SJCRH30 (cell line): ENCODE measurements at places on chromosomes 3 and 15.

DNA sequence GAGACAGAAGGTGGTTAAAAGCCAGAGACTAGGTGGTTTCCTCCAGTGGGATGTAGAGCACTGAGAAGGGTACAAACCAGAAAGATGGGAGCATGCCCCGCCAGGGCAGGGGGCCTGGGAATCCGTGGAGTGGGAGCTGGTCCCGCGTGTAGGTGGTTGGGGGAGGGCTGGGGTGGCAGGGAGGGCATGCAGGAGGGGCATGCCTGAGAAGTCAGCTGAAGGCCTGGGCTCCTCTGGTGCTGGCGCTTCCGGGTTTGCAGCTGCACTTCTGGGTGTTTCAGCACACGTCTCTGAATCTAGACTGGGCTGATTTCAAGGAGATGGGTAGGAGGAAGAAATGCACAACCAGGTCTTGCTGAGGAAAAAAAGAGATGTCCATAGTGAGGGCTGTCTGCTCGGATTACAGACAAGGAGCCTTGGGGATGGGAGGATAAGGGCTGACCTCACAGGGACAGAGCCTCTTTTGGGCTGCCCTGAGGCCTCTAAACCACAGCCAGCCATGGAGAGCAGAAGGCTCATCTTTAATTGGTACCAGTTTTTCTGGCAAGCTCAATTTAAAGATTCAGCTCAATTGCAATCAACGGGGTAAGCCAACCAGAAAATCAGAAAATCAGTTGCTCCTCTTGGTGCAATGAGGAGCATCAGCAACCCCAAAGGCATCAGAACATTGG, 151.9 kb downstream of the FAM43A start:
- no peak for DNase-seq

- DNase-seq: peak; percentile 61
These were observed 21.4 kb downstream of the KPNA1 start for GRCh38 chr3:122493296-122493695.

DNA sequence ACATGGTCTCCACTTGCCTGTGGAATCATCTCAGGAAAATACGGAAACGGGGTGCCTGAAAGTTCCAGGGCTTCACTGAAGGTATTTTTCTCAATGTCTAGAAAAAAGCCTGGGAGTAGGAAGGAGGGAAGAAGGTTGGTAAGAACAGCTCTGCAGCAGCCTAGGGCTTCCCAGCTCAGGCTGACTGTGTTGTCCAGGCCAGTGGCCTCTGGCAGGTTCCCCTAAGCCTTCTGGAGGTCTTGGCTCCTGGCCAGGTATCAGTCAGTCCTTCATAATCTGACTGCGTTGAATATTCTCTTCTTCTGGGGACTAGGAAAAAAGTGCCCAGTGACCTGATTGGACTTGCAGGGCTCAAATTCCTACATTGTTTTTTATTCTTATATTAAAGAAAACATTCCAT, 38.6 kb downstream of the SSR3 start:
- DNase-seq: no peak

DNA sequence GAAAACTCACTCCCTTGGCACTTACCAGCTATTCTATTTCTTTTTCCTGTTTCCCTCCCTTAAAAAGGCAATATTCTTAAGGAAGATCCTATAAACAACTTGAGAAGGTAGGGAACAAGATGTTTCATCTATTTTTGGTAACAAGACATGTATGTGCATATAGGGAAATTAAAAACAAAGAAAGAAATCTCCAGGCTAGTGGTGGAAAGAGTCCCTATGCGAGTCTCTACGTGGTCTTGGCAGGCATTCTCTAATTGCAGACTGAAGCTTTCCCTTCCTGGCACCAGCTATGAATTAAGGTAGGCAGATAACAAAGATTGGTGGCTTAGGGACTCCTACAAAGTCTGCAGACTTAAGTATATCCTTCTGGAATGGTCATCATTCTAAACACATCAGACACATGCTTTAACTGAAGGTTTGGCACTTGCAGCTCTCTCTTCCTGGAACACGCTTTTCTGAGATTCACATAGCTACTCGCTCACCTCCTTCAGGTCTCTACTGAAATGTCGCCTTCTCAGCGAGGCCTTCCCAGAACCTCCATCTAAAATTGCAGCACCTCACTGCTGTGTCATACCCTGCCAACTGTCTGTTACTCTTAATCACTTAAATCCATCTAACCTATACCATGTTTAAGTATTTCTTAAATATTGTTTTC, 336.0 kb downstream of the VGLL3 start:
- no peak for DNase-seq
